ENCODE measurements at places on chromosomes 7 and 10.

- DNase-seq = no peak
These were observed 35.9 kb upstream of the AP5Z1 start for GRCh38 chr7:4739528-4739992.

DNA sequence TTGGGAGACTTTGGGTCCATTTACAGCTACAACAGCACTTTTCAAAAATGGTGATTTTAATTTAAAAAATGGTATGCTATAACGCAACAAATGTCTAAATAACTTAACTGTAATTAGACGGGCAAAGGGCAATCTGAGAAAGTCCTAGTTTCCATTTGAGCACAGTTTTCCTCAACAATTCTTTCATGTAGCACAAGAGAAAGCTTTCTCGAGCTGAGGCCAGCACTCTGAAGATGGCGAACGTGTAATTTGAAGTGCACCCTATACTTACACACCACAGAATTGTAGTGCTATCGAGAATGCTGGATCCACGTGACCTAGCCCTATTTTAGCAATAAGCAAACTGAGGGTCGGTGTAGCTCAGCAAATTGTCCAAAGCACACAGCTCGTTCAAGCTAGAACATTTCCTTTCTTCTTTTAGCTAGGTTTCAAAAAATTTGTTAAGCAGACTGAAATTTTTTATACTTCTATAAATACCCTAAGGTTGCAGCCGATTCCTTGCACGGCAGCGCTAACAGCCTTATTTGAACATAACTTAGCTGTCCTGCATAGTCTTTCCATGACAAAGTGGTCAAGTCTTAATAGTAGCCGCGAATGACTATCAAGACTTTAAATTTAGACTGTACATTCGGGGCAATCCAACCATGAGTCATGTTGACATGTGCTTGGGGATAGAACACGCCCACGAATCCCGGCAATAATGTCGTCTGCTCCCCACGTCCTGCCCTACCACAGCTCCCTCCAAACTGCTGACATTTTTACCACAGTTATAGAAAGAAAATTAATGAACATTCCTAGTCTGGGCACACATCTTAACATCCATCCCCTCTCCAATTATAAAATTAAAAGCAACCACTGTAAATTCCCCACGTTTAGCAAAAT is 10.0 kb downstream of the KLF6 start:
- DNase-seq = no peak

DNA sequence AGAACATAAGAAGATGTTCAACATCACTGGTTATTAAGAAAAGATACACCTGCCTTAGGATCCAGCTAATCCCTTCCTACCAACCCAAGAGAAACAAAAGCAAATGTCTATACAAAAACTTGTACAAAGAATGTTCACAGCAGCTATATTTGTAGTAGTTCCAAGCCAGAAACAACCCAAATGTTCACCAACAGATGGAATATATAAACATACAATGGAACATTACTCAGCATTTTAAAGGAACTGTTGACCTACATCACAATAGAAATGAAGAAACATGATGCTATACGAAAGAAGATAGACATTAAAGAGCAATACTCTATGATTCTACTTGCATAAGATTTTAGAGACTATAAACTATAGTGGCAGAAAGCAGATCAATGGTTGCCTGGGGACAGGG is 149.4 kb downstream of the ZNF438 start:
- no peak for DNase-seq

DNA sequence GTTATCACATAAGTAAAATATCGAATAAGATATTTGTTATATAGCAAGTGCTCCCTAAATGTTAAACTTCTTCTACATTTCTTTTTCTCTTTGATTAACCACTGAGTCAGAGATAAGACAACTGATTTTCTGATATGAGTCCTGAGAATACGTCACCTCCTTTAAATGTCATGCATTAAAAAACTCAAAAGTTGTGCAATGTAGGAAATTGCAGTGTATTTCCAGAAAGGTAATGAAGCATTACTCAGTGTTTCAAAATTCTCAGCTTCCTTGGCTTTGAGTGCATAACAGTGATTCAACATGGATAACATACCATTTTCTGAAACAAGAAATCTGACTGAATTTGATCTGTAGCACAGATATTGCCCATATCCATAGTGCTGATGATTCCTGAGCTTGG is 155.8 kb downstream of the BMPER start:
- DNase-seq = peak; percentile 55

DNA sequence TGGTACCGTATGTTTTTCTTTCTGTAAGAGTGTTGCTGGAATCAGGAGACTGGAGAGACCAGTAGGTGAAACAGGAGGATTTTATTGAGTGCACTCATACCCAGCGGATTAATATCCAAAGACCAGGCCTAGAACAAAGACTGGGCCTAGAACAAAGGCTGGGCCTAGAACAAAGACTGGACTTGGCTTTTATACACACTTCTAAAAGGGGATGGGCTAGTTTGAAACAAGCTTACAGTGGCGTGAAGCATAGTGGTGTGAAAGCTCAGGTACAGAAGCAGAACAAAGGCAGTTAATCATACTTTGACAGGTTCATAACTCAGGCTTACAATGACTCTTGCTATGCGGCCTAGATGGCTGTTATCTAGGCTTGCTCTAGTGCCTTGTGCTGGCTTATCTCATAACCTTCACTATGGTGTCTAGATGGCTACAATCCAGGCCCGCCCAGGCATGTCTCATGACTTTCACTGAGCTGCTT is 67.7 kb downstream of the TRIM24 start:
- DNase-seq = no peak

DNA sequence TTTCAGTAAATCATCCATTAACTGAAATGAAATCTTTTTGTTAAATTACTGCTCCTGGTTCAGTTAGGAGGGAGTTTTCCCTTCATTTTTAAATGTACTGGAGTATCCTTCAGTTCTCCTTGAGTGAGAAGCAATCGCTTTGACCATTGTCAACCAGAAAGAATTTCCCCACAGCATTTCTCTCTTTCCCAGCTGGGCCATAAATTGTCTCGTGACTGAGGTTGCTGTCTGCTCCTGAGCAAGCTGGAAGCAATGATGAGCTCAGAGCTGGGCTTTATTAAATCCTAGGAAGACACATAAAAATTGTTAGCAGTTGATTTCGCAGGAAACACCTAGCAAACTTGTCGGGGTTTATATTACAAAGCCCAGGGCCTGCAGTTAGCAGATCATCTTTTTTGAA is 102.0 kb upstream of the INSYN2A start:
- peak; percentile 65 for DNase-seq

DNA sequence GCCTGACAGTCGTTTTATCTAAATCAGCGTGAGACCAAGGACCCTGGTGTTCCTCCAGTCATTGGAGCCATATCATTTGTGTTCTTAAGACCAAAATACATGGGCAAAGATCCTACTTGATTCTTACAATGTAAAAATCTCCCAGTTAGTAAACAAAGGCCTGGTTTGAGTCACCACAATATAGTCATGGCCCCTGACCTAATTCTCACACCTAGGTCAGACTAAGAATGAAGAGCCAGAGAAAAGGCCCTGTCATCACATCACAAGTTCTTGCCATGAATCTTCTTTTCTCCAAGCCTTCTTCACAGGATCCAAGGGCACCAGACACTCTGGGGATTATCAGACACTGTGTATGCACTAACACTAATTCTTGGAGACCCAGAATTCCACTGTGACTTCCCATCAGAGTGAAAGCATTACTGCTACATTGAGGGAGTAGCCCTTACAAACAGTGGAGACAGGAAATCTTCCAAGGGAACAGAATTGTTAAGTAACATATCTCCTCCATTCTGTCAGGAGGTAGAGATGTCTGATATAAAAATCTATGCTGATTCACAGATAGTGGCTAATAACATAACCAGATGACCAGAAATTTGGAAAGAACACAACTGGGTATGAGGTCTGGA is 7.6 kb upstream of the ERVW-1 start:
- no peak for DNase-seq

- DNase-seq = peak; percentile 17
These were observed 14.6 kb downstream of the FAM149B1 start for GRCh38 chr10:73182568-73182967.

DNA sequence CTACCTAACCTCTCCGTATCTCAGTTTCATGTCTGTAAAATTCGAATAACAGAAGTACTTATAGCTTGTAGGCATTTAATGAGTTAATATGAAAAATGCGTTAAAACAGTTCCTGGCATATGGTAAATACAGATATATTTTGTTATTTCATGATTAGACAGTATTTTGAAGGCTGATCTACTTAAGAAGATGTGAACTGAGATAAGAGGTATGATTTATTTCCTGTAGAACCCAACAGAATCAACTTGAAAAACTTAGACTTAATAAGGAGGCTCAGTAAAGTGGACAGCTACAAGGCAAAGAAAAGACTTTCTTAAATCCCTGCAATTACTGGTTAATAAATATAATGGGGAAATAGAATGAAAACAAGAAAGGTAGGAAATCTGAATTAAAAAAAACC is 103.3 kb downstream of the FANK1 start:
- DNase-seq = no peak

GRCh38 chr10:110013630-110014293 is 6.0 kb downstream of the ADD3 start:
- no peak for DNase-seq

DNA sequence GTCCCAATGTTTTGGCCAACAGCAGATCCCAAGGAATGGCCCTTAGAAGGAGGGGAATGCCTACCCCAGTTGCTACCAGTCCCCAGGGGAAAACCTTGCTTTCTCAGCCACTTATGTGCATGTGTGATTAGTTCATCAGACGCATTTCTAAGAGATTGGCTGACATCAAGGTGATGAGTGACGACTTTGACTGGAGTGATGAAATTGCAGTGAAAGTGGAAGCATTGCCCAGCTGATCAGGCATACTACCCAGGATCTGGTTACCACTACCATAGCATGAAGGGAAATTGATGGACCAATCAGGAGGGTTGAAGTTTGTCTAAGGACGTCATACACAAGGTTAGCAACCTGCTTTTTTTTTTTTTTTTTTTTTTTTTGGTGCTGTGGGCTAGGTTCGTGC is 90.3 kb upstream of the ELMO1 start:
- no peak for DNase-seq

GRCh38 chr10:2908851-2909630 is 158.3 kb upstream of the PFKP start:
- no peak for DNase-seq

GRCh38 chr10:69057951-69058297 is 30.0 kb upstream of the SRGN start:
- DNase-seq = no peak

DNA sequence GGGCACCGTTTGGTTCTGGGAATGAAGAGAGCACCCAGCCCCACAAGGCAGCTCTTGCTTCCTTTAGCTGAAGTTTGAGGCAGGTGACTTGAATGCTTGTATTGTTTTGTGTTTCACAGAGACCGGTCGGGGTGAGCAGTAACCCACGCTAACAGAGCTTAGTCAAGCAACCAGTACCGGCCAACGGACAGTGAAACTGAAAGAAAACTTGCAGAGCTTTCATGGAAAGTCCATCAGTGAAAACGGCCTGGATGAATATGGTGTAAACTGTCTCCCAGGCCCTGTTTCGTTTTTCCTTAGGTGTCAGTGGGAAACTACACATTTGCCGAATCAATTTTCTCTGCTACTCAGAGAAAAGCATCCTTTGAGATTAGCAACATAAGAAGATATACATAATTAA is 101.1 kb downstream of the LYZL1 start:
- no peak for DNase-seq

GRCh38 chr7:82021036-82021435 is 251.2 kb upstream of the HGF start:
- DNase-seq = no peak

DNA sequence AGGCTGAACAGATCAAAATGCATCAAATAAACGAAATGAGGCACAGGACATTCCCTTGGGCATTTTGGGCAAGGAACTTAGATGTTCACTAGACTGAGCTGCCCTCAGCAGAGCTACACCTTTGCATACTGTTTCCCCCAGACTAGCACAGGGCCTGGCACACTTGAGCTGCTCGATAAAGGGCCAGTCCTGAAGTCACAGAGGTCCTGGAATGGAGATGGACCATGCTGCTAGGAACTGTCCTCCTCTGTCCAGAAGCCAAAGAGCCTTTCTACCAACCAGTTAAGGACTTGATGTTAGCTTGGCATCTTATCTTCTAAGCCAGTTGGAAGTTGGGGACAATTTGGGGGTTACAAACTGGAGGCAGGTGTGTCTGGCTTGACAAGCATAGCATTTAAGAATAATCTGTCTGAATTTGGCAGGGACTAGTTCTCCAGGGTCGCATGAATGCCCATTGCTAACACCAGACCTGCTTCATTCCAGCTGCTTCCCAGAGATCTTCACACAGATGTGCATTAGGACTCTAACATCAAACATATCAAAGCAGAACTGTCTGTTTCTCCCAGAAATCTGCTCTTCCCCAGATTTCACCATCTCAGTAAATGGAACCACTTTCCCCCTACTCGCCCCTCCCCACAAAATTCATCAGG is 152.2 kb upstream of the PDE1C start:
- DNase-seq = no peak

- DNase-seq = no peak
These were observed 476.2 kb upstream of the GALNT17 start for GRCh38 chr7:70655694-70656093.

- DNase-seq = no peak
These were observed 509.0 kb upstream of the GALNT17 start for GRCh38 chr7:70622936-70623335.

DNA sequence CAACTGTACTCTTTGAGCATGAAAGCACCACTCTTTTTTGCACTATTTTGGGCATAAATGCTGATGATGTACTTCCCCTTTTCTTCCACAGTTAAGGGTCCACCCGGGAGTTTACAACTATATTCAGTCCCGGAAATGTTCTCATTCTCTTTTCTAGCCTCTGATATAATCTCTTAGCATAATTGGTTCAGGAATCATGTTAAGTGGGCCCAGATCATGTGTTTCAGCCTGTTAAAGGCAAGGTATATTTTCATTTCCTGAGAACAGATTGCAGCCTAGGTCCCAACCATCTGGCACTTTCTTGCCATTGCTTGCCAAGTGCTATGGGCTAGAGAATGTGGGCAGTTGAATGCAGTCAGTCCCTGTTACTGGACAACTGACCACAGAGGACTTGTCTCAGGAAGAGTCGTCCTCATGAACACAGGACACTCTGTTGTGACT is 111.4 kb upstream of the GLCCI1 start:
- no peak for DNase-seq

- DNase-seq = no peak
These were observed 106.4 kb downstream of the CAMK1D start for GRCh38 chr10:12455766-12456165.

GRCh38 chr7:34430456-34430855 is 227.6 kb upstream of the NPSR1 start:
- peak; percentile 46 for DNase-seq

Data from GM04504 (cell line).